Stimulated activated CD8-positive, alpha-beta memory T cell treated with anti-CD3 and anti-CD28 coated beads, Interleukin-15, amount 100 ng/mL, for 4 hours (primary cell): ENCODE measurements at places on chromosomes 13 and 19.
A peak's percentile ranks its signal among the peaks of the same experiment; 100 is the strongest.

DNA sequence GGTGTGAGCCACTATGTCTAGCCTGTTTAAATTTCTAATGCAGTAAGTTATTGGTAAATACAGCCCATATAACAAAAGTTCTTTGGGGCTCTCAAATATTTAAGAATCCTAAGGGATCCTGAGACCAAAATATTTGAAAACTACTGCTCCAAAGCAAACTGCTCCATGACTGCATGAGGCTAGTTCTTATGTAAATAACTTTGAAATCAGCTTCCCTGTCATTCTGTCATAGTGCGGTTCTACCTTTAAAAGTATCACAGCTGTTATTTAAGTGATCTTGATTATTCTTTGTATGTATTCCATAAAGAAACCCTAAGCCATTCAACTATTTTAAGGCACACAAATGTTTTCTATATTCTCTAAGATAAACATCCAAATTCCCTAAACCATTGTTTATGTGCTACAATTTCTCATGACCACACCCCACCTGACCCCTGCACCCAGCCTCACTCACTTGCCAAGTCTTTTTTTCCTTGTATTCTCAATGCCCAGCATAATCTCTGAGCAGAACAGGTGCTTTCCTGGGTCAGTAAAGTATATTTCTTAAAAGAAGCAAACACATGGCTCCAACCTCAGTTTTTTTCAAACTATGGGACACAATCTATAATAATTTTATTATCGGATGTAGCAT is 146.6 kb downstream of the RNF17 start:
- no peak for DNase-seq

DNA sequence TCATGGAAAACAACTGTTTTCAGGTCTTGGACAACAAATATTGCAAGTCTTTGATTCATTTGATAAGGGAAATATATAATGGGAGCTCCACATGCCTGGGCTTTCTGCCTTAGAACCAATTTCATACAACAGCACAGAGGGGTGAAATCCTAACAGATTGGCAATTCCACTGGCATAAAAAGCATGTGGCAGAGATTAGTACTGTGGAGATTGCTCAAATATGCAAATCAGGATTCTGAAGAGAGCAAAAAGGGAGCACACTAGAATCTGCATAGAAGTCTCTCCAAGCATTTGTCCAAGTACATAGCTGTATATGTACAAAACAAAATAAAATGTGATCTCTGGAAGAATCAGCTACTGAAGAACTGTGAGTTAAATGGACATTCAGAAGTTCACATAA is 312.9 kb upstream of the SLITRK5 start:
- no peak for DNase-seq

DNA sequence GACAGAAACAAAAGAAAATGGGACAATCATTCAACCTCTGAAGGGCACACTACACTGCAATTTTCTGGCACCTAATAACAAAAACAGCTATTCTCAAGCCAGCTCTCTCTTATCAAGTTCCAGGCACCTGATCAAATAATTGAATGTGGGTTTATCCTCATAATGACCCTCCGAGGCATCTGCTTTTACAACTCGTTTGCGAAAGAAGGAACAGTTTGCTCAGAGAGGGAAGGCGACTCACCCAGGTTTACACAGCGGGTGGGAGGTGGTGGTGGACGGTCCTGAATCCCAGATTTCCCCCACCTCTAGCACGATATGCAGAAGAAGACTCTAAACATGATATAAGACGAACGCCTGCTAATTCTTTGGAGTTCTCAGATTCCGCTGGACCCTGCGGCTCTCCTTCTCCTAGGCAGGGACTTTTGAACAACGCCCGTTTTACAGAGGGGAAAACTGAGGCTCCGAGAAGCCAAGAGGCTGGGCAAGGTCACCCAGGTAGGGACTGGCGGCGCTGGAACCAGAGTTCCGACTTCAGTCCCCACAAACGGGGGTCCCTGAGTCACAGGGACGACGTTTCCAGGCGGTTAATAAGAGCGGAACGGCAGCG is 641 bp downstream of the SGTA start:
- DNase-seq = no peak

- peak; percentile 81 for DNase-seq
These were observed 7.8 kb downstream of the DOT1L start for GRCh38 chr19:2171349-2172145.

DNA sequence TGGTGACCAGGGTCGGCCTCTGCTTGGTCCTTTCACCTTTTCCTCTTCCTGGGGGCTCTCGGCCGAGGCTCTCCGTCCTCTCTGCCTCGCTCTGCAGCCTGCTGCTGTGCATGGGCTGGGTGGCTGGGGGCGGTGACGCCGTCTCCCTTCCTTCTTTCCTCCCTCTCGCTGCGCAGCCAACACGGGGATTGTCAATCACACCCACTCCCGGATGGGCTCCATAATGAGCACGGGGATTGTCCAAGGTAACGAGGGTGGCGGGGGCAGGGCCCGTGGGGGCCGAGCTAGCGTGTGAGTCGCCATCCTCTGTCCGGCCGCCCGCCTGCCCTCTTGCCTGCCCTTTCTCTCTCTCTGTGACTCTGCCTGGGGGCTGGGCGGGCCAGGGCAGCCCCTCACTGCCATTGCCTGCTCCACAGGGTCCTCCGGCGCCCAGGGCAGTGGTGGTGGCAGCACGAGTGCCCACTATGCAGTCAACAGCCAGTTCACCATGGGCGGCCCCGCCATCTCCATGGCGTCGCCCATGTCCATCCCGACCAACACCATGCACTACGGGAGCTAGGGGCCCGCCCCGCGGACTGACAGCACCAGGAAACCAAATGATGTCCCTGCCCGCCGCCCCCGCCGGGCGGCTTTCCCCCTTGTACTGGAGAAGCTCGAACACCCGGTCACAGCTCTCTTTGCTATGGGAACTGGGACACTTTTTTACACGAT is 7.1 kb downstream of the YIPF2 start:
- DNase-seq = no peak

DNA sequence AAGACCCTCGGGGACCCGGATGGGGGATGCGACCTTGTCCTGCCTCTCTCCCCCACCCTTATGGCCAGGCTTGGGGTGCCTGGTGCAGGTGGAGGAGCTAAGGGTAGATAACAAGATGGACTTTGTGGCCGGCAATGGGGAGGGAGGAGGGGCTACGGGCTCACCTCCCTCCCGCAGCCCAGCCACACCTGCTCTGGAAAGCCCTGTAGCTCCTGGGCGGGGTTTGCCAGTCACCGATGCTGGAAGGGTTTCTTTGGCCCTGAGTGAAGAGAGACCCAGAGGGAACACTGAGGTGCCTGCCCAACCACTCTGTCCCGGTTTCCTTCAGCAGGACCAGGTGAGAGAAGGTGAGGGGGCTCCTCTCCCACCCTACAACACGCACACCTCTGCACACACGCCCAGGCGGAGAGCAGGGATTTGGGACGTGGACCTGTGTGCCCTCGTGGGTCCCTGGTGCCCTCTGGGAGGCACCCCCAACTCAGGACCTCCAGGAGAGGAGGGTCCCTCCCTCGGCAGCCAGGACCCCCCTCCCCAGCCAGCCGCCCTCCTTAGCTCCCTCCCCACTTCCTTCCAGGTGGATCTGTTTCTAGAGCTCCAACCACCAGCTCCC is at the start of gene FUT2:
Gene FUT2, plus strand, starts transcription at position 229 of the 610 bp plus-strand sequence. CDS start 6,986 bp downstream, outside the sequence.
- no peak for DNase-seq

GRCh38 chr13:41386211-41386610 is 71.1 kb upstream of the RGCC start:
- DNase-seq = no peak

- DNase-seq = no peak
These were observed 15.4 kb upstream of the CPAMD8 start for GRCh38 chr19:17041976-17042375.

DNA sequence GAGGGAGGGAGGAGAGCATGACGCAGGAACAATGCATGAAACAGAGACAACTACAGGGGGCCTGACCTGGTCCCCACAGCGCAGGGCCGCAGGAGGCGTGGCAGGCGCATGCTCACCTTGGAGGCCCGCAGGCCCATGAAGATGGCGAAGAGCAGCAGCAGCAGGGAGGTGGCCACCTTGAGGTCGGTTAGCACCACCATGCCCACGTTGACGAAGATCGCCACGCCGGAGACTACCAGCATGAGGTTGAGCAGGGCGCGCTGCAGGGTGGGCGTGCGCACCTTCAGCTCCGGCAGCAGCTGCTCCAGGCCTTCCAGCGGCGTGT is 17.0 kb downstream of the EMP3 start:
- no peak for DNase-seq

GRCh38 chr13:25276748-25277147 is 10.5 kb downstream of the MTMR6 start:
- DNase-seq = no peak

DNA sequence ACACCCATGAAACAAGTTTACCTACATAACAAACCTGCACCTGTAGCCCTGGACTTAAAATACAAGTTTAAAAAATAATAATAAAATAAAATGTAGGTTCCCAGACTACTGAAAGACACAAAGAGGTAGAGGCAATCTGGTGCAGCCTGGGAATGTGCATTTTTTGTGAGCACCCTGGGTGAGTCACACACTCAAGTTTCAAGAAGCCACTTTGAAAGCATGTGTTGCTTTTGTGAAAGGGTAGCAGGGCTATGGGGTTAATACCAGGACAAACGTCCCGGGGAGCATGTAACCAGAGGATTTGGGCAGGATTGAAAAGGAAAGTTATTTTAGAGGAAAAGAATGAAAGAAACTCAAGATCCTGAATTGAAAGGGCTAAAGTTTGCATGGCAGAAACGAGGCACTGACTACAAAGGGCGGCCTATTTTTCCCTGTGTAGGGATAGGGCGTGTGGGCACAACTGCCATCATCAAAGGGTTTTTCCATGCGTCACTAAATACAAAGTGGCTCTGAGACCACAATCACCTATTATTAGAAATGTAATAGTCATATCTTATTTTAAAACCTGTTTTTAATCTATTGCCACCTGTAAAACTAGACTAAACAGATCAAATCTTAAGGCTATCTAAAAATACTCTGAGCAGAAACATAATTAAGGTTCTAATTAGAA is 314.9 kb downstream of the COG6 start:
- DNase-seq = no peak

DNA sequence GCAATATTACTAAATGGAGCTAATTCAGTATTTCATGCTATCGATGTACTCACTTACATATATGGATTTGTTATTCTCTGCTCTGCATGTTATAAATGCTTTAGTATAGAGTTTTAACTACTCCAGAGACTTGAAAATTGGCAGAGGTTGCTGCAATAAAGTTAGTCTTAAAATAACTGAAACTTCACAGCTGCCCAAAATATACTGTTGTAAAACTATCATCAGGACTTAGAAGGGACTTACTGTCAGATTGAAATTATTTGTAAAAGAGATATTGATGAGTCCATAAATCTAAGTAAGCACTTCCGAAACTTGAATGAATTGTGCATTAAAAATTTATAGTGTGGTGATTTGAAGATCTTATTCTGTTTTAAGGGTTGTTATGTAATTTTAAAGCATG is 1178.2 kb upstream of the PCDH20 start:
- DNase-seq = no peak

GRCh38 chr13:43266936-43267615 is 243.7 kb downstream of the DNAJC15 start:
- no peak for DNase-seq

DNA sequence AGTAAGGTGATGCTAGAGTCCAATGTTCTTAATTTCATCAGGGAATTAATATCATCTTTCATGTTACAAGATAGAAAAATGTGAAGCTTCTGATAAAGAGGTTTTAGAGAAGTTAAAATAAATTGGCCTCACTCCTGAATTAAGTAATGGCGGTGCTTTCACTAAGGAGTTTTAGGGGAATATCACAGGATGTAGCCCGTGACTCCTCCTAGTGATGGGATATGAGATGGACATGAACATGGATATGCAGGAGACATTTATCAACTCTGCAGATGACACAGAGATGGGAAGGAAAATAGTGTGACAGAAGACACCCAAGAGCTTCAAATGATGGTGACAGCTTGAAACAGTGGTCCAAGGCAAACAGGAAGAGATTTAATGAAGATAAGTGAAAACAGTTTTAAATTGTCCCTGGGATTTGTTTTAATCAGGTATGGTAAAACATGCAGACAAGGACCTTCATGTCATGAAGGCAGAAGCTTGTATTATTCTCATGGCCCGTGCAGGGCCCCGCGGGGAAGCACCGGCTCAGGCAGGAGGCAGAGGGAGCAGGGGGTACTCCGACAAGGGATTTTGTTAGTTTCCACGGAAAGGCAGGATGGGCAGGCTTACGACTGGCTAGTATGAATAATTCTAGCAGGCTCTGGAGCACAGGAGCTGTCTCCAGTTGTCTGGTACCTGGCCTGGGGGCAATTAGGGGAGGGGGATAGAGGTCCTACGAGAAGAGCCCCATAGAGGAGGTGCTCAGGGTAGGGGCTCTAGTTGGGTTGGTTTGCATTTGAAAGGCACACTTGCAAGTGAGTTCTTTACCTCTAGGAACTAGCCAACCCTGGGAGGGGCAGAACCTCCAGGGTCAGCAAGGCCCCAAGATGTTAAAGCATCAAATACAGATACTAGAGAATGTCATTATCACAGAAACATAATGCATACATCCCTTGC is 38.7 kb upstream of the FARP1 start:
- DNase-seq = no peak

DNA sequence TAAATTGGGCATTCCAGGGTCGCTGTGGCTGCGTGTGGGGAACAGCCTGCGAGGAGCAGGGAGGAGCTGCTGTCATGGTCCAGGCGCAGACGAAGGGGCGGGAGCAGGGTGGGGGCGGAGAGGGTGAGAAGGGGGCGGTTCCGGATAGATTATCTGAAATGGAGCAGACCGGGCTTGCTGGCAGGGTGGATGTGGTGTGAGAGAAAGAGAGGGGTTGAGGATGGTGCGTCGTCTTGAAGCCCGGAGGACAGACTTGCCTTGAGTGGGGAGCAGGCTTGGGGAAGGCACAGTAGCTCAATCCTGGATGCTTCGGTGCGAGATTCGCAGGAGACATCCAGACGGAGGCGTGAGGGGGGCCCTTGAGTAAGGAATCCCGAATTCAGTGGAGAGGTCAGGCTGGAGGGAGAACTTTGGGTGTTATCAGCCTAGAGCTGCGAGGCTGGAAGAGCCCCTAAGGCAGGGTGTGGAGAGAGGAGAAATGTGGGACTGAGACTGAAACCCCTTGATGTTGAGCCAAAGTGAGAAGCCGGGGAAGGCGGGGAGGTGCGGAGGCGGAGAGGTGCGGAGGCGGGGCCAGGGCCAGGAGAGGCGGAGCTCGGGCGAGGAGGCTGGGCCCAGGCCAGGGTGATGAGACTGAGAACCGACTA is 40.6 kb downstream of the DPF1 start:
- no peak for DNase-seq

DNA sequence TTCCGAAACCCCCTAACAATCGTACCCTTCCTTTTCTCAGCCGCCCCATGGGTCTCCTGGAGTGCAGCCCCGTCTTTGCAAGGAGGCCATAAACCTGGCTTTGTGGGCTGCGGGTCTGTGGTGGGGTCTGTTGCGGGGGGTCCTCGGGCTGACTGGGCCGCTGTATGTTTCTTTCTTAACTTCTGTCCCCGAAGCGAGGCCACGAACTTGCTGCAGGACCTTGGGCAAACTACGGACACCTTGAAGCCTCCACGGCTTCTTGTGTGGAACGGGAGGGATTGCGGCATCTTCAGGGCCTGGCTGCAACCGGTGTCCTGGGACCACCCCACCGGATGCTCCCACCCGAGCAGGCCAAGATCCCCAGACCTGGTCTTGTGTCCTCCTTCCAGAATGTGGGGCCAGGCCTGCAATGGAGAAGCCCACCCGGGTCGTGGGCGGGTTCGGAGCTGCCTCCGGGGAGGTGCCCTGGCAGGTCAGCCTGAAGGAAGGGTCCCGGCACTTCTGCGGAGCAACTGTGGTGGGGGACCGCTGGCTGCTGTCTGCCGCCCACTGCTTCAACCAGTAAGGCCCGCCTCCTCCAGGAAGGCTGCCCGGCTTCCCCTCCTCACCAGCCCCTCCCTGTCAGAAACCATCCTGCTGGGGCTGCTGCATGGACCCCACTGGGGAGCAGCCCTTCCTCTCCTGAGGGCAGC is 12.0 kb downstream of the TIMM13 start:
- DNase-seq = no peak
